ENCODE measurements at places on chromosomes 1 and 21. TPM values are rescaled to one million over a fixed set of nuclear protein-coding genes. Genes with fewer than 3 reads are reported as not detected.

- H3K36me3 ChIP-seq: no peaks in the 10 kb centered on the region
- H3K27me3 ChIP-seq: no peaks in the 10 kb centered on the region
- no peaks in the 10 kb centered on the region for H3K4me1 ChIP-seq
- DNase-seq: no peak
Measured at GRCh38 chr1:54010415-54011117, 7.4 kb downstream of the LDLRAD1 start.

- H3K27me3 ChIP-seq: no peaks in the 10 kb centered on the region
- H3K27ac ChIP-seq: no peak overlapping the region
Measured at GRCh38 chr1:27868932-27869718, 3.2 kb upstream of the THEMIS2 start.

GRCh38 chr1:52580283-52580682, 21.9 kb upstream of the GPX7 start:
- no peak overlapping the region for H3K4me3 ChIP-seq
- no peak overlapping the region for H3K27ac ChIP-seq

DNA sequence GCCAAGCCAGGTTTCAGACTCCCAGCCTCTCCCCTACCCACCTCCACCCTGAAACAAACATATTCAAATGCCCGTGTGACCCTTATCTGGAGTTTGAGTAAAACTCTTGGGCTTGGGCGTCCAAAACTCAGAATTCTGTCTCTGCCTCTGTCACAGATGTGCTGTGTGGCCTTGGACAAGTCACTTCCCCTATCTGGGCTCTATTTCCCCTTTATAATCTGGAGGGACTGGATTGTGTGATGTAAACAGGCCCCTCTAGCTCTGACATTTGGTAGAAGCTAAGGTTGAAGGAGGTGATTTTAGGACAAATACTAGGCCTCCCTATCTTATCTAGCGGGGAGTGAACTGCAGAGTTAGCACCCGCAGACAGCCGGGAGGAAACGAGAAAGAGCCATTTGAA, 67.5 kb downstream of the IGSF21 start:
- no peak overlapping the region for H3K27ac ChIP-seq
- no peak for DNase-seq

The PLA2G2F gene
- not detected for total RNA-seq

The ANKRD13C gene
- 20.6 TPM for total RNA-seq

The LAPTM5 gene
- not detected for total RNA-seq

Data from A673 (cell line).